ENCODE measurements at places on chromosomes 2 and 18.

- DNase-seq = no peak
These were observed 207.0 kb upstream of the COL3A1 start for GRCh38 chr2:188767176-188767575.

GRCh38 chr2:96108541-96109360 lies 7.6 kb downstream of the ADRA2B start:
- DNase-seq = no peak

GRCh38 chr2:202494300-202495229 lies 118.4 kb downstream of the BMPR2 start:
- DNase-seq = no peak

DNA sequence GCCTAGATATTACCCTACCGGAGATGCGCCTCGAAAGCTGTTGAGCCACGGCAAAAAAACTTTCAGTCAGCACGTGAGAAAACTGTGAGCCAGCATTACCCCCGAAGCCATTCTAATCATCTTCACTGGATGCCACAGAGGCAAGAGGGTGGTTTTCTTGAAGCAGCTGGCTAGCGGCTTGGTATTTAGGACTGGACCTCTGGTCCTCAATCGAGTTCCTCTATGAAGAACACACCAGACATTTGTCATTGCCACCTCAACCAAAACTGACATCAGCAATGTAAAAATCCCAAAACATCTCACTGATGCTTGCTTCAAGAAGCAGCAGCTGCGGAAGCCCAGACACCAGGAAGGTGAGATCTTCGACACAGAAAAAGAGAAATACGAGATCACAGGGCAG lies 52.8 kb upstream of the SLC66A3 start:
- no peak for DNase-seq

GRCh38 chr2:47300609-47301276 lies 102.2 kb upstream of the MSH2 start:
- no peak for DNase-seq

DNA sequence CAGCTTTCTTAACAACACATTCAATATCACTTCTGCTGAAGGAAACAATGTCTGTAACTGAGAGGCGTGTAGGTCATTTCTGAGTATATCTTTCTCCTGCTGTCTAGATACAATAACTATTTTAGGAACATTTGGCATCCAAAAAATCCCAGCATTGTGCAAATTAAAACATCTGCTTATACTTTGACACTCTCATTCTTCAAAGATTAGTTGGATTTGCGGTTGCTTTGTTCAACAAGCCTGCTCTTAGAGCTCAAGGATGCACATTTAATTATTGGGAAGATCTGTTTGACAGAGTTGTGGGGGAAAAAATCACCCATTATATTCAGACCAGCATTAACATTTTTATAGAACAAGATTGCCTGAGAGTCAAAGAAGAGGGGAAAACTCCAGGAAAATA lies 449.5 kb upstream of the HNRNPA3 start:
- DNase-seq = no peak

DNA sequence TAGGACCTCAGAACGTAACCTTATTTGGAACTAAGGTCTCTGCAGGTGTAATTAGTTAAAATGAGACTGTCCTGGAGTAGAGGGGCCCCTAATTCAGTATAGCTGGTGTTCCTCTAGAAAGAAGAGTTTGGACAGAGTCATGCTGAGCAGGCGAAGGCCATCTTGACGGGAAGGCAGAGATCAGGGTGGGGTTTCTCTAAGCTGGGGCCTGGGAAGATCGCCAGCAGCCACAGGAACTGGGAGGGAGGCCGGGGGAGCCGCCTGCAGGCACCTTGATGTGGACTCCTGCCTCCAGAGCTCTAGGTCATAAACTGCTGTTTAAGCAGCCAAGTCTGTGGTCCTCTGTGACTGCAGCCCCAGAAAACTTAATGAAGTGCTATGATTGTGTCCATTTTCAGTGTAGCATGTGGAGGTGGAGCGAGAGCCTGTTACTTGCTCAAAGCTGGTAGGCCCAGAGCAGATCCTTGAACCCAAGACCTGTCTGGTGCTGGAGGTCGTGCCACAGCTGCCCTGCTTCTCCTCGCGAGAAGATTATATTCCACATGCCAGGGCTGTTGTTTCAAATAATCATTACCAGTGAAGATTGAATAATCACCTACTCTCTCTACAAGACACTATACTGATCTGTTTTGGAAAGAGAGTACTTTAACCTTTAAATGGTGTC lies 105.7 kb downstream of the TPO start:
- no peak for DNase-seq

- DNase-seq = no peak
These were observed 29.5 kb downstream of the RMC1 start for GRCh38 chr18:23532848-23533247.
